Large intestine (tissue), 12 donors: ENCODE measurements at places on chromosomes 3 and 15.

DNA sequence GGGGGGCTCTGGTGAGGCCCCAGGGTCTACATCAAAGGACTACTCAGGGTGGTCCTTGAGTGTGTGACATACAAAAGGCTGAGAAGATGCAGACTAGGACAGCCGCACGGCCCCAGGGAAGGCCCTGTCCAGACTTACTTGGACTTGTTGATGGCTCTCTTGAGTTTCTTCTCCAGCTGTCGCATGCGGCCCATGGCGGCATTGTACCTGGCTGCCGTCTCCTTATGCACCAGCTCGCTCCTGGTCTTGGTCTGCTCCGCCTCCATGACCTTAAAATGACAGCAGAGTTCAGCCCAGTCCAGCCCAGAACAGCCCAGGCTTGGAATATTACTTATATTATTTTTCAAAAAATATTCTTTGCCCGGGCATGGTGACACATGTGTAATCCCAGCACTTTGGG is 56.0 kb downstream of the CAPN7 start:
- DNase-seq: no peak

GRCh38 chr15:66948294-66948693 is 117.1 kb upstream of the SMAD3 start:
- peak; percentile 88 for DNase-seq

GRCh38 chr15:58331560-58331912 is 100.3 kb upstream of the LIPC start:
- DNase-seq: no peak

GRCh38 chr15:27903405-27903804 is 195.7 kb downstream of the OCA2 start:
- no peak for DNase-seq

GRCh38 chr15:33757516-33758232 is 210.6 kb upstream of the CHRM5 start:
- no peak for DNase-seq

DNA sequence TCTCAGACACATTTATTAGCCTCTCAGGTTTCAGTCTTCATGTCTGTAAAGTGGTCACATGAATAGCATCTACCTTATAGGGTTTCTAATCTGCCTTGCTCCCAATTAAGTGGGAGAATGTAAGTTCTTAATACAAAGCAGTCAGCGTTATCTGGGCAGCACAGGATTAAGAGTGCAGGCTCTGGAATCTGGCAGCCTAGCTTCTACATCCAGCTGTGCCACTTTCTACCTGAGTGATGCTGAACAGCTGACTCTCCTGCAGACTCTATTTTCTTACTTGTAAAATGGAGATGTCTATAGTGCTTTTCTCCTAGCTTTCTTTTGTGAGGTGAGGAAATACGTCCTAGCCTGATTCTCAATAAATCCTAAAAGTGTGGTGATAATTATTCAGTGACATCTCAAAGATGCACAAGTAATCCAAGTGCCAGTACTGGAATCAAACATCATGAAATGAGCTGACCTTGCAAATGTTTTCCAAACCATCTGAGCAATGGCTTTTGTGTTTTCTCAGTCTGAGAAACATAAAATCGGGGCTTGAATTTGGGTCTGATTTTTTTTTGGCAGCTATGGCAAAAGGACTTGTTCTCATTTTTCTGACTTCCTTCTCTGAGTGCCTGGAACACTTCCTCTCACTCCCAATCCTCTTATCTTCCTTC is 232.2 kb upstream of the FEZF2 start:
- no peak for DNase-seq

- DNase-seq: no peak
Measured at GRCh38 chr3:60643831-60644230, 607.4 kb downstream of the FHIT start.
